ENCODE measurements at places on chromosomes 1 and 21.

DNA sequence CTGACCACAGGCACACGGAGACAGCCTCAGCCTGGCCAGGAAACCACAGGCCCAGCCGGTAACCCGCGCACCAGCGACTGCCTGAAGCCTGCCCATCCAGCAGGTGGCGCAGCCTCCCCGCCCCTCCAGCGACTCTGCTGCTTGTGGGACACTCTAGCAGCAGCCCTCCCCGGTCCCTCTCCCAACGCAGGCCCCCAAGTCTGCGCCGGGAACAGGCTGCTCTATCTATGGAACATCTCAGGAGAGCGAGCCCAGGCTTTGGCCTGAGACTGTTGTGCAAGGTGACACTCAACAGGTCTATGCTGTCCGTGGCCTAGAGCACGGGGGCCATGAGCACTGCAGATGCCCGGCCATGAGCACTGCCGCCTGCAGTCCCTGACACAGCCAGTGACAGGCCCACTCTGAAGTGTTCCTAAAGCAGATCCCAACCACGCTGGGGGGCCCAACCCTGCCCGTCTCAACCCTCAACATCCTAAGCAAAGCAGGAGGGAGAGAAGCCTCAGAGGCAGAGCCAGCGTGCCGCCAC lies 28.4 kb downstream of the WDR4 start:
- DNase-seq = no peak

DNA sequence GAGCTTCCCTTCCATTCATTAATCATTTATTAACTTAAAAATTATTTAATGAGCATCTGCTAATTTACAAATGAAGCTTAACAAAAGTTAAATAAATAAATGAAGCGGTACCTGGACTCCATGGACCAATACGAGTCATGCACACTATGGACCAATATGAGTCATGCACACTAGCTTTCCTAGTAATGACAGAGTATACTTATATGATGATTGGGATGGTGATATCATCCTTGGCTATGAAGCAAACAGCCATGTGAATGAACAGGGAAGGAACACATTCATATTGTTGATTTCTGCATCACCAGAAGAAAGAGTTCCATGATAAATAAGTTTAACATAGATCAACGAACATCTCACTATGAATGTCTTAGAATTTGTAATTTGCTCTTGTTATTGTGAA lies 109.9 kb downstream of the SPAG17 start:
- no peak for DNase-seq

DNA sequence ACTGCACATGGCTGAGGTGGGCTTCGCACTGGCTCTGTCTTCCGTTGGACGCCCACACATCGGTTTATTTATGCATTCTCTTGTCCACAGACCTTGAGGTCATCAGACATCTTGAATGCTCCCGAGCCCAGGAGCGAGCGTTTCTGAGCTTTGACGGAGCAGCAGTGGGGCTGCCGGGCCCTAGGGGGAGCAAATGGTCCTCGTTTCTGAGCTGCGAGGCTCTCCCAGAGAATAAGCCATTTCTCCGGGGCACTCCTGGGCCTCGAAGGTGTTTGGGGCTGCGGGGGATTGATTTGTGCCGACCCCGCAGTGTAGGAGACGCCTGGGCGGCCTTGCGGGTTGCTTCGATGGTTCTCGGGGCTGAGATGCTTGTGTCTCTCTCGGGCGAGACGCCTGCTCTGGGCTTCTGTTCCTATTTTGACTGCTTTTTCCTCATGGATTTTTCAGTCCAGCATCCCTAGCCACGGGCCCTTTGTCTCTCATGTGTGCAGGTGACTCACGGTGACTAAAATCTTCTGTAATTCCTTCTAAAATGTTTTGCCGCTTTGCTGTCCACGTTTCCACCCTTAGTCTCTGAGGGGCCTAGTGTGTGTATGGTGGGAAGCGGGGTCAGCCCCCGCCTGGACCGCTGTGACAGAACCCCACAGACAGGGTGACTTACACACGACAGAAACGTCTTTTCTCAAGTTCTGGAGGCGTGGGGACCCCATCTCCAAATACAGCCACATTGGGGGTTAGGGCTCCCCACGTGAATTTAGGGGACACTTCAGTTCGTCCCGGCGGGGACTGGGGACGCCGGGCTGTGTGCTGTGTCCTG lies 62.1 kb downstream of the FAAP20 start:
- DNase-seq = no peak

DNA sequence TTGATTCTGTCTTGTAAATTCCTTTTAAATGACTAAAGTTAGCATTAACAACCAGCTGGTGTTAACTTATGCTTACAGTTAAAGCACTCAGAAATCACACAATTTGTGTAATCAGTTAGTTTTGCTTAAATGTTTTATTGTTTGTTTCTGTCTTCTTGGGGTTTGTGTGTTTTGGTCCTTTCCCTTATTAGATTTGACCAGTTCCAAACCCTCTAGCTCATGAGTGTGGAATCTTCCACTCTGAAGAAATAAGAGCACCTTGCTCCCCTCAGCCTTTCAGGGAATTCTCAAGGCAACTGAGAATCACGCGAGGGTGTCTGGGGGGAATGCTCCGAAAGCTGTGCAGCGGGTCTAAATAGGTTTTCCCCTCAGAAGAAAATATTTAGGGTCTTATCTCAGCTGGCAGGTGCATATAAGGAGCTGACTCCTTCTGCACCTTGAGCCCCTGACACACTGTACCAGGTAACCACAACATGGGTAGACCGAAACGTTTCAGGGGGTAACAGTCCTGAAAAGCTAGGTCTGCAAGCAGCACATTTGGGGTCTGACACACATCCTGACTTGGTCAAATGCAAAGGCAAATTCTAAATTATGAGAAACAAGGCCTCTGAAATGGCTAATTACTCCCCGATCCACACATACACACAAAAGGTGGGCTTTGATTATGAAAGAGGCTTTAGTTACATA lies 188.1 kb upstream of the ETV3 start:
- DNase-seq = no peak
